Fibroblast of skin of back (primary cell): ENCODE measurements at places on chromosomes 2 and 18.

DNA sequence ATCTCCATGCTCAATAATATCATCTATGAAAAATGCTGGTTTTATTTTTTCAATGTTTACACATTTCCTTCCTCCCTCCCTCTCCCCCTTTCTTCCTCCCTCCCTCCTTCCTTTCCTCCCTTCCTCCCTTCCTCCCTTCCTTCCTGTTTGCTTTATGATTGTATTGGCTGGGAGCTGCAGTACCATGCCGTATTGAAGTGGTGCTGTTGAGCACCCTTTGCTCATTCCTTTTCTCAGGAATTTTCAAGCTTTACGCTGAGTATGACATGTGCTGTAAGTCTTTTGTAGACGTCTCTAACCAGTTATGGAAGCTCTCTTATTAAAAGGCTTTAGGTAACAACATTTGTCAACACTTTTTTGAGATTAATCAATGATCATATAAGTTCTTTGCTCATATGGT lies 100.4 kb downstream of the SNTG2 start:
- peak; percentile 56 for DNase-seq

DNA sequence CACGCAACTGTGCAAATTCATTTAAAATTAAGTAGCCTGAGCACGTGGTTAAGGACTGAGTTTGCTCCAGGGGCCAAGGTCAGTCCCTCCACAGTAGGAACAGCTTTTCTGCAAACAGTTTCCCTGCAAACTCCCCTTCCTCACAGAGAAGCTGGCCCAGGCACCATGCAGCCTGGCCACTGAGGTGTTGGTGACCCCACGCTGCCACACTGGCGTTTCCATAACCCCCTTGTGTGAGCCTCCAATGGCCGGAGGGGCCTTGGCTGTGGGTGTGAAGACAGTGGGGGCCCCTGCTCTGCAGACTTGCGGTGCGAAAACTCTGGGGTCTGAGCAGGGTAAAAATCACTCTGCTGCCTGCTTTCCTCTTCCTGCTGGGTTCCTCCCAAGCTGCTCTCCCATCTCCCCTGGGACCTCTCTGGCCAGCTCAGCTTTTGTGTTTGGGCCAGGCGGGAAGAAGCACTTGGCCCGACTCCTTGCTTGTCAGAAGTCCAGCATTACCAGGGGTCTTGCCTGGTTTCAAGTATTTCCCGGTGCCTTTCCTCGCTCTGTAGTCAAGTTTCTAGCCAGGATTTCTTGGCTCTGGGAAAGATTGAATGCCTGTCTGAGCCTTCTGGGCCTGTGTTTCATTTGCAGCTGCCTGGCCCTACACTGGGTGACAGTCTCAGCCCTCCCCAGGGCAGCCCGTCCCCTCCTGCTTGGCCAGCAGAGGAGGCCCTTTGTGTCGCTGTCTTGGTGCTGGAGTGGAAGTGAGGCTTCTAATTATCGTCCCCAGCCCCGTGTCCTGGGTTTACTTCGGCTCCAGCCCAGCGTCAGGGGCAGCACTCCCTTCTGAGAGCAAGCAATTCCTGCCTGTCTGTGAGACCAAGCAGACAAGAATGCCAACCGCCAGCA lies 131.4 kb upstream of the SLC1A4 start:
- DNase-seq, result peak; percentile 88

- DNase-seq, result peak; percentile 96
These were observed 734.2 kb upstream of the CHAC2 start for GRCh38 chr2:53033411-53033810.

GRCh38 chr2:155157065-155157464 lies 458.6 kb downstream of the KCNJ3 start:
- DNase-seq, result no peak

DNA sequence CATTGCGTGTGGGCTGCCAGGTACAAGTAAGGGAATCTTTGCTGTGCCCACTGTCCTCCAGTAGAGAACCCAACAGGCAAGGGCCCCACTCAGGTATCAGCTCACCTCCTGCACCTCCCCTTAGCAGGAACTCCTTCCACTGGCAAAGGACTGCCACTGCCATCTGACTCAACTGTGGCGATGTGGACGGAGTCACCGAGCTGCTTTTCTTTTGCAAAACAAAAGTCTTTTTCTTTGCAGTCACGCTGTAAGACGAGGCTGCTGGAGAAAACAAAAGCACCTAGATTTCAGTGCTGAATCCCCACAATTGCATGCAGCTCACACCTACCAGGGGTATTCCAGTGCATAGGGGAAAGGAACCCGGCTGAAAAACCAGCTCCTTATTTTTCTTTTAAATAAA lies 7.9 kb downstream of the MTERF4 start:
- no peak for DNase-seq

DNA sequence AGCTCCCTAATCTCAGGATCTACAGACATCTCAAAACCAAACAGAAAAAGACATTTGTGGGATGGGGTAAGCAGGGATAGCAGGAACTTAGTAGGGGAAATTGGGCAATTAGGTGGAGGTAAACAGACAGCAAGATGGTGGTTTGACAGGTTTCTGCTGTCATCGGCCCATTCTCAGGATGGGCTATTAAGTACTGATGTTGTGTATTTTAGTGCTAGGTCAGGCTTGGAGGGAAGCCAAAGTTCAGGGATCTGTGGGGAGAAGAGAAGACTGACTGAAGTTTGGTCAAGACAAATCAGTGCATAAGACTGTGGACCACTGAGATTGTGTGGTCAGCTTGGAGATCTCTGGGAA lies 96.8 kb upstream of the THUMPD2 start:
- no peak for DNase-seq

GRCh38 chr2:27714851-27715291 lies 51.2 kb downstream of the SLC4A1AP start:
- no peak for DNase-seq
